ENCODE measurements at places on chromosomes 16 and 17.

DNA sequence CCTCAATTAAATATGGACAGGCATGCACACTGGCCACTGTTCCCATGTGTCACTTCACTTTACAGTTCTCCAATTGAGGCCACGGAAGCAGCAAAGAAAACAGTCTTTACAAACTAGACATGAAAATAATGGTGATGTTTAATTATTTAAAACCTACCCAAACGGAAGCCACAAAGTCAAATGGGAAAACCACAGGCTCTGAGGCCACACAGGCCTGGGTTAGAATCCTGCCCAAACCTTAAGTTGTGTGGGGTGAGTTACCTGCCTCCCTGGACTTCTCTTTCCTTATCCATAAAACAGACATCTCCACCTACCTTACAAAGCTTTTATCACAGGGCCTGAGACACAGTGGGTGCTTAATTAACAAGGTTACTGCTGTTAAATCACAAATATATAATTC, 137.4 kb downstream of the PARN start:
- no peak for DNase-seq

- no peak for DNase-seq
These were observed 73.7 kb downstream of the CNGB1 start for GRCh38 chr16:57897053-57897784.

- no peak for DNase-seq
These were observed 55.3 kb upstream of the SOX9 start for GRCh38 chr17:72065556-72065955.

GRCh38 chr16:14486520-14487303, 143.3 kb downstream of the PARN start:
- DNase-seq: no peak

GRCh38 chr17:4206962-4207361, 56.8 kb downstream of the ANKFY1 start:
- DNase-seq: no peak
